Fibroblast of villous mesenchyme (primary cell): ENCODE measurements at places on chromosomes 11 and 22. TPM values are rescaled to one million over a fixed set of nuclear protein-coding genes. Genes with fewer than 3 reads are reported as not detected.

DNA sequence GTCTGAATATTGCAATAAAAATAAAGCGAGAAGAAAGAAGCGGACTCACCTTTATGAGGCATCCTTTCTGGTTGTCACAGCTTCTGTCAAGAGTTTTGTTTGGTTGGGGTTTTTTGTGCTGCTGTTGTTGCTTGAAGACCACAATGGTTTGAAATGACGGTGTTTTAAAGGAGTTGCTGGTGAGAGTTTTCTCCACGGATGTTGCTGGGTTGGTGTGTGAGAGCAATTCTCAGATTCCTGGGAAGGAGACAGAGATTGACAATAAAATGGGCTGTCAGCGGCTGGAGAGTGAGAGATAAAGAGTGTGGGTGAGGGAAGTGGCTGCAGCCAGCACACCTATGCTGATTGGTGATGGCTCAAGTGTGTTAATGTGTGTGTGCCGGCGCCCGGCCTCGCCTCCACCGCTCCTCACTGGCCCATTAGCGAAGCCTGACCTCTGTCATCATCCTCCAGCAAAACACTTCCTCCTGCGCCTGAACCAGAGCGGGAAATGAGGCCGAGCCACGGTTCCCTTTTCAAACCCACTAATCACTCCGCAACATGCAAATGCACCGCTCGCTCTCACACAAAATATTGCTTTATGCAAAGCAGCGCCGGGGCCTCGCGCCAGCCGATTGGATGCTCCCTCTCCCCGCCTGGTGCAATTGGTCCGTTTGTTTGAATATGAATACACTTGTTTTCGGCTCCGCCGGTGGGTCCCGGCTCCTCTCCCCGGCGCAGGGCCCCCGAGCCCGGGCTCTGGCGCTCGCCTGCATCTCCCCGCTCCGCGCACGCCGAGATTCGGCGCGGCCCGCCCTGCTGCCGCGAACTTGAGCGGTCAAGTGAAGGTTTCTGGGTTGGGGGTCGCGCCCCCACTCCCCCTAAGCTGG lies at the start of gene PAX6:
TSS of gene PAX6 (minus strand) at position 544 of the 869 bp plus-strand sequence. CDS start 4,911 bp downstream, outside the sequence.
- DNase-seq = peak; percentile 14

GRCh38 chr11:74226907-74227306 lies 55.8 kb downstream of the PPME1 start:
- DNase-seq = no peak

- DNase-seq = no peak
These were observed at the start of gene UCP3 for GRCh38 chr11:74008373-74009229. Gene UCP3, minus strand, starts transcription at chr11:74009085. Its CDS starts 2,043 bp downstream, at chr11:74007042.

DNA sequence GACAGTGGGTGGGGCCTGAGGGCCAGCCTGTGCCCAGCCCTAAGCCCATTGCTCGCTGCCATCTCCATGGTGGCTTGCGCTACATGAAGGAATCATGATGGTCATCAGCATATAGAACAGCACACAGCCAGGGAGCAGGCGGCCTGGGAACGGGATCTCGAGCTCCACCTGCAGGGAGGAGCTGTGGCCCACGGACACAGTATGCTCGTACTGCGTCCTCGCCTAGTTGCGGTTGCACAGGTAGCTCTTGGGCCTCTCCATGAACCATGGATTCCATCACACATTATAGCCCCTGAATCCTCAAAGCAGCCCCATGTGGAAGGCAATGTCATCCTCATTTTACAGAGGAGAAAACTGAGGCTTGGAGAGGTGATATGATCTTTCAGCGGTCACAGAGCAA lies 15.1 kb downstream of the SEC14L4 start:
- DNase-seq = no peak

GRCh38 chr22:39012533-39013511 lies 1.2 kb upstream of the APOBEC3C start:
- peak; percentile 8 for DNase-seq

DNA sequence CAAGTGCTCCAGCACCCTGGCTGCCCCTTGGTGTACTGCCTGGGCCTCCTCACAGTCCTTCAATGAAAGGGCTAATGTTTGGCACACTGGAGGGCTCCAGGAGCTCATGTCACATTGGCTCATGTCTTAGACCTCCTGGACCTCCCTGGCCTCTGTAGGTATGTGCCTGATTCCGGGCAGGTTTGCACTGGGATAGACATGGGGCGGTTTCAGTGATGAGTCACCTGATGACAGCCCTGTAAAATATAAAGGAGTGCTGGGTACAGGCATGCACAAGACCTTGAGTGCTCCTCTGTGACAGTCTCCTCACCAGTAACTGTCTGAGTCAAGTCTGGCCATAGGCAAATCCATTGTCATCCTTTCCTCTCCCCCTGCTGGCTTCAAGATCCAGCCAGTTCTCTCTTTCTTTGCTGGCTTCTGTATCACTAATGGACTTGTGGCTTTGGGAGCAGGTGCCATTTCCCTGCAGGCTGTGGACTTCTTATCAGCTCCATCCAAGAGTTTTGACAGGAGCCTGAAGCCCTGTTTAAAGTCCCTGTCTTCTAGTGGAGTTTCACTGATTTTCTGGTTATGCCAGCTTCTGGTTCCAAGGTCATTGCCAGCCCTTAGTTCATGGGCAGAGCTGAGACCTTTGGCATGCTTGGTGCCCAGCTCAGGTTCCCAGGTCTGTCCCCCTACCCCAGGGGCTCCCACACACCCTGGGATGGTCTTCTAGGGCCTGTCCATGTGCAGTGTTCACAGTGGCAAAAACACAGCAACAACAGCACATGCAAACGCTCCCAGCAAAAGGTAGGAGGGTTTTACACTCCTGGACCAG lies 22.7 kb upstream of the P2RY2 start:
- DNase-seq = no peak

- DNase-seq = no peak
These were observed 368.9 kb downstream of the BUD13 start for GRCh38 chr11:116403794-116404461.

SYCE3 gene
- total RNA-seq = not detected in 2 replicates

ADAMTS8 gene
- total RNA-seq = not detected in 2 replicates
